ENCODE measurements at places on chromosomes 11 and 22. TPM values are rescaled to one million over a fixed set of nuclear protein-coding genes. Genes with fewer than 3 reads are reported as not detected.

- no peak for DNase-seq
Observed at GRCh38 chr11:124886978-124887666, 10.5 kb downstream of the ROBO4 start.

GRCh38 chr22:46054091-46055073, 77.4 kb upstream of the WNT7B start:
- DNase-seq: peak; percentile 50

GRCh38 chr22:49608228-49608627, 219.4 kb downstream of the BRD1 start:
- DNase-seq: no peak

GRCh38 chr22:44995105-44995514, 14.7 kb downstream of the PHF21B start:
- no peak for DNase-seq

DNA sequence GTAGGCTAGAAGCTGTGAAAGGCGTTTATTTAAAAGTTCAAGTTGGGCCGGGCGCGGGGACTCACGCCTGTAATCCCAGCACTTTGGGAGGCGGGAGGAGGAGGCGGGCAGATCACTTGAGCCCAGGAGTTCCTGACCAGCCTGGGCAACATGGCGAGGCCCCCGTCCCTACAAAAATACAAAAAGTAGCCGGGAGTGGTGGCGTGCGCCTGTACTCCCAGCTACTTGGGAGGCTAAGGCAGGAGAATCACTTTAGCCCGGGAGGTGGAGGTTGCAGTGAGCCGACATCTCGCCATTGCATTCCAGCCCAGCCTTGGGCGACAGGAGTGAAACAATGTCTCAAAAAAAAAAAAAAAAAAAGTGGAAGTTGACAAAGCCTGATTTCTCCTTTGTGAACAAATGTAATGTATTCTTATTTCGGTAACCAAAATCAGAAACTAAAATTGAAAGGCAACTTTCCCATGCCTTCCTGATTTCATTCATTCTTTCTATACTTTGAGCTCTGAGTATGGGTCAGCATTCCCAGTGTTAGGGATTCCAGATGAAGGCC, 825 bp downstream of the PTPMT1 start:
- DNase-seq: no peak

DNA sequence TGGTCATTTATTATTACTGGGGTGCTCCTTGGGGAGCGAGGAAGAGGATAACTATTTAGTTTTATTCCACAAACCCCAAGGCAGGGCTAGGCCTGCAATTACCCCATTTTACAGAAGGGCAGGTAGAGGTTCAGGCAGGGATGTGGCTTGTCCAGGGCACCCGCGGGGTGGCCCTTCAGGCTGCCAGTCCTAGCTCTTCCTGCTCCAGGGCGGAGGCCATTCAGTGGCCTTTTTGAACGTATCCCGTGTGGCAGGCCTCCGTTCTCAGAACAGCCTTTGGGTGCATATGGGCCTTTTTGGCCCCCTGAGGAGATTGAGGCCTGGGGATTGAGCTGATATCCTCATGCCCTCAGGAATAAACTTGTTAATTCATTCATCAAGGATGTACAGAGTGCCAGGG, 66.2 kb downstream of the MPPED1 start:
- DNase-seq: no peak

- no peak for DNase-seq
Observed at GRCh38 chr11:34495239-34495723, 18.3 kb downstream of the ELF5 start.

DNA sequence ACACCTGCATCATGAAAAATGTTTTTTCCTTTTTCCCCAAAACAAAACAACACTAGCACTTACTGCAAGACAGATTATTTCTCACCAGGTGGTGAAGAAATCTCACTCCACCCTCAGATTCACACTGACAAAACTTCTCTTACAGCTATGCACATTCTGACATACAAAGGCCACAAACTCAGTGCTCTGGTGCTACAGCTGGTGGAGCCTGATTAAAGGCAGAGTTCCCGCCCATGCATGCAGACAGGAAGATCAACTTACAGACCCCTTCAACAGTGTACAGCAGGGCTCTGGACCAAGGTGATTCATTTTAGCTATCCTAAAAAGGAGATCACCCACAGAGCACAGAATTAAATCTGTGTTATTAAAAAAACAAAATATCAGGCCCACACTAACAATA, 112.6 kb downstream of the CADM1 start:
- no peak for DNase-seq

DNA sequence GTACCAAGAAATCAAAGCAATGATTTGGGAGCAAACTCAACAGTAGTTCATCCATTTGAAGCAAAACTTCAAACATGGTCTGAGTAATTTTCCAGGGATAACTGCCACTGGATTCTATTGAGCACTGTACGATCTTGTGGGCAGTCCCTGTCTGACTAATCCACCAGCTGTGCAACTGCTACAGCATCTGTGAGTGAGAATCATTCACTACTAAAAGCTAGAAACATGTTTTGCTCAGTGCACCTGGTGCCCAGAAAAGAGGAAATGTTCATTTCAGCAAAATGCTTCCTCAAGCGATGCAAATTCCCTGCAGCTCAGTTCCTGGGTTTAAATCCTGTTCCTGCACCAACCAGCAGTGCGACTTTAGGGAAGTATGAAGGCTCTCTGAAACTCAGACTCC, 1077.9 kb downstream of the DLG2 start:
- DNase-seq: no peak

DNA sequence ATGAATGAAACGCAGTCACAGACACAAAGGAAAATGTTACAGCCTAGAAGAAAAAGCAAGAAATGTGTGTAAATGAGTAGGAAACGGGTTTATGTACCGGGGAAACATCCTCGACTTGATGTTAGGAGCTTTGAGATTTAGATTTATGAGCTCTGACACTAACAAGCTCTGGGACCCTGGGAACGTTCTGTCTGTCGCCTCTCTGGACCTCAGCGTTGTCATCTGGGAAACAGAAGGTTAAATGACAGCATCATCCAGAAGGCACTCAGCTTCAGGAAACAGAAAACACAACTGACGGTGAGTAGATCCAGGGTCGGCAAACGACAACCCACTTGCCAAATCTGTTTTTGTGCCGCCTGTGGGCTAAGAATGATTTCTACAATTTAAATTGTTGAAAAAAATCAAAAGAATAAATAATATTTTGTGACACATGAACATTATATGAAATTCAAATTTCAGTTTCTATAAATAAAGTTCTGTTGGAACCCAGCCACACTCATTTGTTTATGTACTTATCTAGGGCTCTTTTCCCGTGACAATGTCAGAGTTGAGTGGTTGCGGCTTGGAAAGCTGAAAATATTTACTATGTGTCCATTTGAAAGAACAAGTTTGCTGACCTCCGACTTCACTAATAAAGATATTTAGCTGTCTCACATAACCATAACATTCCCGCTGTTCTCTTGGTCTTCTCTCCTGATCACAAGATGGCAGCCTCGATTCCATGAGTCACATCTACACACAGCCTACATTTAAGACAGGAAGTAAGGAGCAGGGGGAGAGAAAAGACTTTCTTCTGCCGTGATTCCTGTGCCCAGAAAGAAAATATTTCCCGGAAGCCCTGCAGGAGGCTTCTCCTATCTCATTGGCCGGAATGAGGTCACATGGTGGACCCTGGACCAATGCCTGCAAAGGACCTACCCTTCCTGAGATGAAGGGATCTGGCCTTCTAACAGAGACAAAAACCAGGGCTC, 47.1 kb upstream of the SYT13 start:
- no peak for DNase-seq

- no peak for DNase-seq
Observed at GRCh38 chr11:61194169-61194671, 9.1 kb upstream of the PGA3 start.

DNA sequence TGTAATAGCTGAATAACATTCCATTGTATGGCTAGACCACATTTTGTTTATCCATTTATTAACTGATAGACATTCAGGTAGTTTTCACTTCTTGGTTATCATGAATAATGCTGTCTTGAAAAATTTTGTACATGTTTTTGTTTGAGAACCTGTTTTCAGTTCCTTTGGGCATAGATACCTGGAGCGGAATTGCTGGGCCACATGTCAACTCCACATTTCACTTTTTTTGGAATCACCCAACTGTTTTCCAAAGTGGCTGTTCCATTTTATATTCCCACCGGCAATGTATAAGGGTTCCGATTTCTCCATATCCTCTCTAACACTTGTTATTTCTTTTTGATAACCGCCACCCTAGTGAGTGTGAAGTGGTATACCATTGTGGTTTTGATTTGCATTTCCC, 184.3 kb downstream of the LARGE1 start:
- DNase-seq: no peak

The CHRM1 gene
- total RNA-seq: not detected

The SSTR3 gene
- 2.2 TPM for total RNA-seq

The OR10A2 gene
- total RNA-seq: not detected

Measured in activated CD8-positive, alpha-beta memory T cell treated with anti-CD3 and anti-CD28 coated beads, Interleukin-2, amount 10 ng/mL, durations not matched to agents 7 days and 5 days (primary cell).